ENCODE measurements at places on chromosomes 4 and X.
A peak's percentile ranks its signal among the peaks of the same experiment; 100 is the strongest.

GRCh38 chr4:150515135-150515534 is 66.8 kb upstream of the MAB21L2 start:
- no peak for DNase-seq

DNA sequence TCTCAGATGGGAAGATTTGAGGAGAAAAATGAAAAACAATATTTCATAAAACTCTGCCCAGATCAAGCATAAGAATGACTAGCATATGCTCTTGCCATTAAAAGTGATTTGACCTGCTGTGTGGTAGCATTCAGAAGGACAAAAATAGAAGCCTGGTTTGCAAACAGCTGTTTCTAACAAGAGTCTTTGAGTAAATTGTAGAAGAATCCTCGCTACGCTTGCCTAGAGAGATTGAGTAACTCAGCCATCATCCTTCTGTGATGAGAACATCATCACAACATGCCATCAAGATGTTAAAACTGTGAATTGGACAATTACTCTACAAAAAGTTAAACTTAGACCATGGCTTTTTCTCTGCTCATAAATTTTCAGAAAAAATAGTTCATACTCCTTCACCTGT is 168.9 kb upstream of the PUDP start:
- no peak for DNase-seq

GRCh38 chr4:102308032-102308799 is 37.1 kb downstream of the SLC39A8 start:
- no peak for DNase-seq

- DNase-seq = no peak
These were observed 46.1 kb upstream of the CITED1 start for GRCh38 chrX:72351606-72352334.

GRCh38 chrX:40368611-40369061 is 212.1 kb upstream of the ATP6AP2 start:
- DNase-seq = no peak

GRCh38 chrX:74249963-74250362 is 54.0 kb upstream of the ZCCHC13 start:
- no peak for DNase-seq

GRCh38 chr4:127622921-127623796 is 9.6 kb upstream of the INTU start:
- no peak for DNase-seq

- DNase-seq = no peak
These were observed 120.0 kb upstream of the SORBS2 start for GRCh38 chr4:185931986-185932385.

GRCh38 chrX:41116948-41117347 is 31.7 kb downstream of the USP9X start:
- DNase-seq = no peak

DNA sequence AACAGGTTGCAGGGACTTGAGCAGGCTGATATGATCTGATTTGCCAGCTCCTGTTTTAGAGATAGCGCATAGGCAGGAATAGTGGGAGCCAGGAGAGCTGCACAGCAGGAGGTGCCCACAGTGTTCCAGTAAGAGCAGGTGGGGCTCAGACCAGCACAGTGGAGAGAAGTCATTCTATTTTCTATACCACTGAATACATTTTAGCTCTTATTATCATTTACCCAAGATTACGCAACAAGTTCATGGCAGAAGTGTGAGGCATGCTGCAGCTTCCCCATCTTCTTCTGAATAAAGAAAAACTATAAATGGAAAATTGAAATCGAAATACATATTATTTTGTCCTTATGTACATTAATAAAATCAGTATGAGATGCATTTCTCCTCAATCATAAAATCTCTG is 114.7 kb upstream of the EDNRA start:
- DNase-seq = no peak

- DNase-seq = no peak
These were observed 10.0 kb upstream of the APELA start for GRCh38 chr4:164866817-164867490.

DNA sequence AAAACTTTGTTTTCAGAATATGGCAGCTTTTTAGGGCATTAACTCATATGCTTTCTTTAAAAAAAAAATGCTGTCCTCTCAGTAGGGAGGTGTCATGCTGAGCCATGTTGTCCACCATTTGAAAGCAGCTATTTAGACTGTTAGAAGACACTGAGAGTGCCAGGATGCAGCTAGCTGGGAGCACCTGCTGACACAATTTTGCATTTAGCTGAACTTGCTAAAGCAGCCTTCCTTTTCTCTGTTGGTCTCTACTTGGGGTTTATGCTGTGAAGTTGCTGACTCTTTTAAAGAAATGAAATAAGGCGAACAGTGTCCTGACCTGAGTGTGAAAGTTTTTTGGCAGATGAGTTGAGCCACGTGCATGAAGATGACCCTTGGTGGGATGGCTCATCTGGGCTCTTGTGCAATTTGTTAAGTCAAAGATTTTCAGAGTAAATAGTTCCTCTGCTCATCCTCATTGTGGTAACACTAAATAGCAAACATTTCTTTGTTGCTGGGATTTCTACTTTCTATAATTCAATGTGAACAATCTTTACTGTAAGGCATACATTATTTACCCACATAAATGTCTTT is 64.5 kb downstream of the CDS1 start:
- no peak for DNase-seq

- no peak for DNase-seq
These were observed 7.6 kb downstream of the ENPEP start for GRCh38 chr4:110483516-110483915.

GRCh38 chrX:33211356-33212260 is at the start of gene DMD:
Gene DMD, minus strand, starts transcription at chrX:33211549. Its CDS starts 237 bp downstream, at chrX:33211312.
- DNase-seq = no peak

GRCh38 chr4:3675251-3676115 is 90.7 kb upstream of the ADRA2C start:
- no peak for DNase-seq

DNA sequence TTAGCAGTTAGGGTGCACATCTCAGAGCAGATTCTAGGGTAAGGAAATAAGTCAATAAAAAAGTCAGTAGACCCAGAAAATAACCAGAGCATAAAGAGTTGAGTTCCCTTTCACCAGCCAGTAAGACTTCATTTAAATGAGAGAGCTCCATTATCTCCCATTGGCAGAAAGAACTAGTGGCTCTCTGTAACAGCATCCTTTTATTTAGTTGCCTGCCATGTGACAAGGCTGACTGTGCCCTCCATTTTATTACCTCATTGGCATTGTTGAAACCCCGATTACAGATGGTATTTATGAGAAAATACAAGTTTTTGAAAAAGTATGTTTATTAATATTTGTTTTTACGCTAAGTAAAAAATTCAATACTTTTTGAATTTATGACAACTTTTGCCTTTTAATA is 859.5 kb upstream of the NDST4 start:
- no peak for DNase-seq

DNA sequence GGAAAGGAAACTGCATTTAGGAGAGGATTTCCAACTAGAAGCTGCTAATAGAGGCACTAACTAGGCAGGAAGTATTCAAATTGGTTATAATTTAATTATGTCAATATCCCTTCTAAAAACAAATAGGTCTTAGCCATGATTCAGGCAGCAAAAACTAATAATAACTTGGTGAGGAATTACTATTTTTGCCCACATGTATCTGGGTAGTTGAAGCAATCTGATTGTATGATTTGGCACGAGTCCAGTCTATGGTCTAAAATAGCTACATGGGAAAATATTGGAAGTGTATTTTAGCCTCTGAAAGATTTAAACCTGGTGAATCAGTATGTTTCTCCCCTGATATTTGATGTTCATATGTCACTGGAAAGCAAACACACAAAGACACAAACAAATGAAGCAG is 62.2 kb downstream of the MFAP3L start:
- no peak for DNase-seq

DNA sequence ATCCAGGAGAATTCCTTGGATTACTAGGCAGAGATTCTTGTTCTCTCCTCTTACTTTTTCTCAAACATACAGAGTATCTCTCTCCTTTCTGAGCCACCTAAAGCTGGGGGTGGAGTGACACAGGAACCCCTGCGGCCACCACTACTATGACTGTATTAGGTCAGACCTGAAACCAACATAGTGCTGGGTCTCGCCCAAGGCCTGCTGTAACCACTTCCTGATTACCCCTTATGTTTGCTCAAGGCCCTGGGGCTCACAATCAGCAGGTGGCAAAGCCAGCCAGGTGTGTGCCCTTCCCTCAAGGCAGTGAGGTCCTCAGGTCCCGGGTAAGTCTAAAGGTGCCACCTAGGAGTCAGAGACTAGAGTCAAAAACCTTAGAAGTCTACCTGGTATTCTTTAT is 166.4 kb downstream of the PARM1 start:
- DNase-seq = no peak

DNA sequence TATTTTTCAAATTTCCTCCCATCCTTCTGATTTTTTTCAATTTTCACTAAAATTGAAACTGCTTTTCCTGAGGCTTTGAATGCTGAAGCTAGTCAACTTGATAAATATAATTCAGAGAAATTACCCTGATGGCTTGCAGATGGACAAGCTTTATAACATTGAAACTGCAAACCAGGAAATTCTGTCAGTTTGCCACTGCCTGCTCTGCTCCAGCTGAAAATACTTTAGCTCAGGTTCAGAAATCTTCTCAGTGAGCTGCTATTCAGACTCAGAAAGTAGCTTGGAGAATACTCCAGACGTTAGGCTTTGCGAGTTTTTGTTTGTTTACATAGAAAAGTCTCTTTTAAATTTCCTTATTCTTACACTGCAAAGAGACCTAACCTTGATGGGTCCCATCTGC is 1574.7 kb downstream of the STIM2 start:
- DNase-seq = no peak

DNA sequence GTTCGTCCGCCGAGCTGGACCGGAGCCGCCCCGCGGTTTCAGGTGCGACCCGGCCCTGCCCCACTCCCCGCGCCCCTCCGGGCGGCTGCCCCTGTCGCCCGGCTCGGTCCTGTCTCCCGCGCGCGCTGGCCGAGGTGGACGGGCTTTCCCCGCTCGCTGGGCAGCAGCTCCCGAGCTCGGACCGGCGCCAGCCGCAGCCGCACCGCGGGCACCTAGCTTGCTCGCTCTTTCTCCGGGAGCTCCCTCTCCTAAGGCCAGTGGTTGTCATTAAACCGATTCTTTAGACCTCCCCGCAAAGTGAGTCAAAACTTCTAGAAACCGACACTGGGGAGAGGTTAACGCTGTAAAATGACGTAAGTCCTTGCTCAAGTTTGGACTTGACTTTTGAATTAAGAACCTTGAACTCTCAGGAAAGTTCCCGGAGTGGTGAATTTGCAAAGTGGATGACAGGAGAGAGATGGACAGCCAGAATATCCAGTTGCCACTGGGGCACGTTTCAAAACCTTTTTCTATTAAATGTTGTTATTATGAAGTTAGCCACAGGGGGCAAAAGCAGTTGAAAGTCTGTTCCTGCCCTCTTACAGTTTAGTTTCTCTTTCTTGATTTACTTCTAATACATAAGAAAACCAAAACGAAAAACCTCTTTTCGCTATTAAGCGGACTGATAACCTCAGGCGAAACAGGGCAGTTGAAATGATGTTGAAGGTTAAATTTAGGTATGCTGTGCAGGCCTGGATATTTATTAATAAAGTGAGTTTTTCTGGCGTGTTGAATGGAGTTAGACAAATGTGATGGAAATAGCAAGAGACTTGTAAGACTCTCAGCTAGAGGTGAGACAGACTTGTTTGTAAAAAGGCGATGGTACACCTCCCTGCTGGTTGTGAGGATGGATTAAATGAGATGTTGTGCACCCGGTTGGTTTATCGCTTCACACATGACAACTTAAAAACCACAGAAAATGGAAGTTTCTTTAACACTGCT is 847 bp downstream of the PI4K2B start:
- DNase-seq = peak; percentile 81

DNA sequence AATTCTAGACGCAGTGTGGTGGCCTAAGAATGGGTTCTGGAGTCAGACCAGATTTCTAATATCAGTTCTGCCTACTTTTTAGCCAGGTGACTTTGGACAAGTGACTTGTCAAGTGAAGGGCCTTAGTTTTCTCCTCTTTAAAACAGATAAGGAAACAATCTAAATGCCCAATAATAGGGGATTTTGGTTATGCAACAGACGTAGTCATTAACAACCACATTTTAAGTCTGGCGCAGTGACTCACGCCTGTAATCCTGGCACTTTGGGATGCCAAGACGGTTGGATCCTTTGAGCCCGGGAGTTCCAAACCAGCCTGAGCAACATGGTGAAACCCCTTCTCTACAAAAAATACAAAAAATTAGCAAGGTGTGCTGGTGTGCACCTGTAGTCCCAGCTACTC is 2.1 kb upstream of the ZMYM3 start:
- no peak for DNase-seq

GRCh38 chrX:70293621-70294020 is 3.7 kb downstream of the KIF4A start:
- DNase-seq = no peak

- DNase-seq = no peak
These were observed 159.2 kb downstream of the CPEB2 start for GRCh38 chr4:15161439-15161838.

- DNase-seq = no peak
These were observed 276.0 kb downstream of the FBXW7 start for GRCh38 chr4:152259866-152260265.

- no peak for DNase-seq
These were observed 262.1 kb downstream of the NKX6-1 start for GRCh38 chr4:84237008-84237407.

DNA sequence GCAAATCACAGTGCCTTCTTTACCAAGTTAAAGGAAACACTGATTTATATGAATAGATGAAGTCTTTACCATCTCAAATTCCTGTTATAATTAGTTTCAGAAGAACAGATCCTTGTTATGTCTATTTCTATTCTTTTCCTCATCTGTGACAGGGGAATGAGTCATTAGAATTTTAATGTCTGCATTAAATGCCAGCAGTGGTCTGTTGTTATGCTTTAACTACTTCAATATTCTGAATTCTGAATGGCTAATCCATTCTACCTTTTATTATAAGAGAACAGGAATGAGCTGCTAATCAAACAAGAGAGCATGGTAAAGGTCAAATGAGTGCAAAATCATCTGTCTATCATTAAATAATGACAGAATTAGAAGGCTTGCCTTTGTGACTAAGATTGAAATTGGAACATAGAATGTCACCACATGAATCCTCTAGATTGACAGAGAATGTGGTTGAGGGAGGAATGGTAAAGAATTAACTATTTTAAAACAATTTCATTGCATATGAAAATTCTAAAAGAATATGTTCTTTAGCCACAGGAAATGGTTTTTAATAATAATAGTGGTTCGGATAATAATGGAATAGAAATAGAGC is 935.5 kb downstream of the ADGRL3 start:
- DNase-seq = no peak
